WTC11 (cell line): ENCODE measurements at places on chromosomes 2 and 18. TPM values are rescaled to one million over a fixed set of nuclear protein-coding genes. Genes with fewer than 3 reads are reported as not detected.

DNA sequence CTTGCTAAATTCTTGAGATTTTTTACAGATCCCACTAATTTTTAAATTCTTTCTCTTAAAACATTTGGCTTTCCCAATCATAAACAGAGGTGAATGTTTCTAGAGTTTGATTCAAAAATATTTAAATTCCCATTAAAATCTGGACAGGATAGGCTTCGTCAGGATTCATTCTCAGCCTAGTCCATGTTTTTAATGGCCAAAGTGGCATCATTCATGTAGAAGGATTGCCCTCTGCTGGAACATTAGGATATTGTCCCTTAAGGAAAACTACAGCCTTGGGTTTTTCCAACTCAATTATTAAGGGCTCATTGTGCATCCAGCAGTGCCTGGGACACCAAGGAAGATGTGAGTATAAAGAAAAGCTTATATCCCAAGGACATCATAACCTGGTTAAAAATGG is 71.7 kb downstream of the TPGS2 start:
- no peak for DNase-seq
- H3K27ac ChIP-seq, result no peak overlapping the region
- H3K27me3 ChIP-seq, result no peaks in the 10 kb centered on the region
- no peaks in the 10 kb centered on the region for H3K36me3 ChIP-seq
- H3K4me3 ChIP-seq, result no peak overlapping the region
- H3K4me1 ChIP-seq, result peaks cover 8% of the 10 kb centered on the region

DNA sequence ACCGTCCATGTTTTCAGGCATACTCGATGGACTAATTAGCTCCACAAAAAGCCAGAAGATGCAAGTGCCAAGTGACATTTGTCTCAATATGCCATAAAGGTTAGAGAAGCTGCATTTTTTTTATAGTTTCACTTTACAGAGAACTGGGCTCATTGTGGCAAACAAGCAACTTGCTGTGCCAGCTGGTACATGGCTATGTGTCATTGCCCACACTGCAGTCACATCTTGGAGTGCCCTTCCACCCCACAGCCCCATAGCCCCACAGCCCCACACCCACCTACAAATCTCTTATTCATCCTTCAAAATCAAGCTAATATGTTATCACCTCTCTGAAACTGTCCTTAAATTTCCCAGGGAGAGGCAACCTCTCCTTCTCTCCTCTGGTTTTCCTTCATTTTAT is 451.9 kb downstream of the ARHGAP15 start:
- no peaks in the 10 kb centered on the region for H3K36me3 ChIP-seq
- DNase-seq, result no peak
- H3K27ac ChIP-seq, result no peak overlapping the region
- peaks cover 26% of the 10 kb centered on the region for H3K4me1 ChIP-seq
- H3K4me3 ChIP-seq, result no peak overlapping the region

DNA sequence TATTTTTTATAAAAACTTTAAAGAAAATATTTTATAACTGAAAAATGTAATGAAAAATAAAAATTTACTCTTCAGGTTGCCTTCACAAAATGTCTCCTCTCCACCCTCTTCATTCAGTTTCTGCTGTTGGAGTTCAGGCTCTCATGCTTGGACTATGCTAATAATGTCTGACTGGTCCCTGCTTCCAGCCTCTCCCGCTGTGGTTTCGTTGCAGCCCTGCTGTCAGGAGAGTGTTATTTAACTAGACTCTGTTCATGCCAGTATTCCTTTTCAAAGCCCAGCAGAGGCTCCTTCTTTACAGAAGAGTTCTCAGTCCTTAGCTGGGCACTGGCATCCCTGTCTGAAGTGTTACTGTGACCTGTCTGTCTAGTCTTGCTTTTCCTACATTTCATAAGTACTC is 40.4 kb downstream of the CLIP4 start:
- no peaks in the 10 kb centered on the region for H3K36me3 ChIP-seq
- H3K27ac ChIP-seq, result no peak overlapping the region
- no peak overlapping the region for H3K4me3 ChIP-seq
- H3K27me3 ChIP-seq, result no peaks in the 10 kb centered on the region
- H3K4me1 ChIP-seq, result peaks cover 10% of the 10 kb centered on the region

DNA sequence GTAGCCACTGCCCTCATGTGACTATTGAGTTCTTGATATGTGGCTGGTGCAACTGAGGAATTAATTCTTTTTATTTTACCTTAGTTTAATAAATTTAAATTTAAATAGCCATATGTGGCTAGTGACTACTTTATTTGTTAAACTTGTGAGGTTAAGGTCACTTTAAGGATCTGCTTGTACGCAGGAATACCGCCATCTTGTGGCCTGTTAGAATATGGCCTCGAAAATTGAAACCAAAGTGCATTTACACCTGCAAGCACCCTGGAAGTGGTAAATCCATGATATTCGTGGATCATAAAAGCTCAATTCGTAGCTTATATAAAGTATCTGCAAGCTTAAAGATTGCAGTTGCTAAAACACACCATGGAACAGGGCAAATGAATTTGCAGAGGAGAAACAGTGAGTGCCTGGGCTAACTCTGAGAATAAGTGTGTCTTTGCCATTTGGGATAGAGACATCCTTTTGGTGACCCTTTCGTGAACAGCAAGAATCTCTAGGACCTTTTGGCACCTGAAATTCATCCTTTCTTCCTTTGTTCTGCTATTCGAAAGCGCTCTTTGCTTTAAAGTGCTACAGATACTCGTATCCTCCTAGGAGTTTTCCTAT is 59.9 kb upstream of the REG3A start:
- H3K4me3 ChIP-seq, result no peak overlapping the region
- H3K27me3 ChIP-seq, result no peaks in the 10 kb centered on the region; the same call in 1 of the 2 replicates

GRCh38 chr2:9308186-9308955 is 101.8 kb downstream of the ASAP2 start:
- no peaks in the 10 kb centered on the region for H3K36me3 ChIP-seq
- DNase-seq, result no peak
- H3K4me3 ChIP-seq, result no peak overlapping the region

DNA sequence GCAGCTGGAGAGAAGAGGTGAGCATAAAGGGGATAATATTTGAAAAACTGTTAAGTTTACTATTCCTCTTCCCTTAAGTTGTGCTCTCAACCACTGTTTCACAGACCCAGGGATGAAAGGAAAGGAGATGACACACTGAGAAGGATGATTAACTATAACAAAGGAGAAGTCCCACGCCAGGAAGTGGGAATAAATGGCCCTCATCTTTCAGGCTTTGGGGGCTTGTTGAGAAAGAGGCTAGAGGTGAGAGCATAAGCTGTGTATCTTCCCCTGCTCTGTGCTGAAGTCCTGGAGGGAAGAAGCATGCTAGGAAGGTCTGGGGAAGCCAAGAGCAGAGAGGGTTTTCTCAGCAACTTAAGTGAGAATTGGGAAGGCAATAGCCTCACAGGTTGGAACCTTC is 399.1 kb upstream of the ATP5MC3 start:
- H3K27ac ChIP-seq, result no peak overlapping the region
- no peak overlapping the region for H3K4me3 ChIP-seq
- no peak for DNase-seq
- peaks cover 22% of the 10 kb centered on the region for H3K4me1 ChIP-seq
- no peaks in the 10 kb centered on the region for H3K27me3 ChIP-seq
- no peaks in the 10 kb centered on the region for H3K36me3 ChIP-seq

DNA sequence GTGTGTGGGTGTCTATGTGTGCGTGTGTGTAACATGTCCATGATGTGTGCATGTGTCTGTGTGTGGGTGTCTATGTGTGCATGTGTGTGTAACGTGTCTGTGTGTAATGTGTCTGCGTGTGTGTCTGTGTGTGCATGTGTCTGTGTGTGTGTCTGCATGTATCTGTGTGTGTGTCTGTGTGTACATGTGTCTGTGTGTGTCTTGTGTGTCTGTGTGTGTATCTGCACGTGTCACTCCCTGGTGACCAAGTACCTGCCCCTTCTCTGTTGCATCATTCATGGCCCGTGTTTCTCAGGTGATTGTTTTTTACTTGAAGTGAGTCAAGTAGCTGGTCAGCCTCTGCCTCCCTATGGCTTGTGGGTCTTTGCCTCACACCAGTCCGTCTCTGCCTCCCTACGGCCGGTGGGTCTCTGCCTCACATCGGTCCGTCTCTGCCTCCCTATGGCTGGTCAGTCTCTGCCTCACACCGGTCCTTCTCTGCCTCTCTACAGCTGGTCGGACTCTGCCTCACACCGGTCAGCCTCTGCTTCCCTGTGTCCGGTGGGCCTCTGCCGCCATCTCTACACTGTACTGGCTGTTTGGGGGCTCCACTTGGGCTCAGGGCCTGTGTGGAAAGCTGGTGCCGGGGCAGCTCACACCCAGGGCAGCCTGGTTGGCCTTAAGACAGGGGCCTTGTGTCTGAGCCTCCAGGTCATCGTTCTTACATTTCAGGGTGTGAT is 31.6 kb downstream of the KCNG2 start:
- no peak overlapping the region for H3K4me3 ChIP-seq
- no peaks in the 10 kb centered on the region; the same call in 1 of the 2 replicates for H3K36me3 ChIP-seq
- no peaks in the 10 kb centered on the region for H3K27me3 ChIP-seq
- H3K4me1 ChIP-seq, result no peaks in the 10 kb centered on the region
- no peak overlapping the region for H3K27ac ChIP-seq

- no peaks in the 10 kb centered on the region for H3K27me3 ChIP-seq
- H3K27ac ChIP-seq, result no peak overlapping the region
- peaks cover under 1% of the 10 kb centered on the region for H3K36me3 ChIP-seq
- H3K4me1 ChIP-seq, result no peaks in the 10 kb centered on the region
Observed at GRCh38 chr2:226891780-226892590, 56.1 kb downstream of the RHBDD1 start.

DNA sequence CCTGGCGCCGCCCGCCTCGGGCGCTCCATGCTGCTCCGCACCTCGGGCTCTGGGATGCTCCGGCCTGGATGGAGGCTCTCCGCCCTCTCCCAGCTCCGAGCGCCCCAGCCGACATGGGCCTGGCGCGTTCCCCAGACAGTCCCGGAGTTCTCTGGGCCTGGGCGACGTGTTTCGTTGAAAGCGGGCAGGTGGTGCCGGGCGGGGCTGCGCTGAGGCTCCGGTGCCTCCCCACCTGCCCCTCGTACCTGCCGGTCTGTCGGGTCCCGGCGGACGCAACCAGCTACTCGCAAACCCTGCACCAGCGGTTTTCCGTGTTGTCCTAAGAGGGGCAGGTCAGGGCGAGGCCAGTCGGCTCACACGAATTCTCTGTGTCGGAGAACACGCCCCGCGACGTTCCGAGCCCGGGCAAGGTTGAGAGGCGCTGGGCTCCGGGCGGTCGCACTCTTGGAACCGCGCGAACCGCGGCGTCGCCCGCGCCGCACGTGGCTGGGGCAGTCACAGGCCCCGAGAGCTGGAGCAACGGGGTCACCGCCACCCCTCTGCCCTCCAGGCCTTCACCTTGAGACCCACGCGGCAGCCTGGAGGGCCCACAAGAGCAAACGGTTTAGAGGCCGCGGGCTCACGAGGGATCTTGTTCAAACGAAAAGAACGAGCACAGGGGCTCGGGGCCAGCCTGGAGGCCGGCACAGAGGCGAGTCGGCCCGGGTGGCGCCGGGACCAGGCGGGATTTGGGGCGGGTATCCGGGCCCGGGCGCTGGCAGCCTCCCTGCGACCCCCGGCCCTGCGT is 4.2 kb upstream of the SIX2 start:
- H3K27me3 ChIP-seq, result peaks cover 89% of the 10 kb centered on the region
- H3K36me3 ChIP-seq, result no peaks in the 10 kb centered on the region
- peaks cover 30% of the 10 kb centered on the region for H3K4me1 ChIP-seq
- no peak overlapping the region for H3K27ac ChIP-seq

- peak within 1 kb of the TSS; percentile 77 for H3K4me3 ChIP-seq
- no peaks in the 10 kb centered on the region for H3K36me3 ChIP-seq
- peak; percentile 63 for DNase-seq
- peaks cover 27% of the 10 kb centered on the region for H3K4me1 ChIP-seq
- no peak within 1 kb of the TSS for H3K27ac ChIP-seq
- H3K27me3 ChIP-seq, result peaks cover 52% of the 10 kb centered on the region
Observed at GRCh38 chr2:159797543-159798375, at the start of gene CD302. CD302 (minus strand) TSS chr2:159798208; CDS start chr2:159798198, 10 bp downstream.

DCDC2C gene
- not detected in 3 replicates for total RNA-seq

UGT1A4 gene
- total RNA-seq, result 0.14 to 0.22 TPM in 2 of 3 replicates, not detected in the other

KYNU gene
- 0.18 to 0.85 TPM (median 0.21 TPM) in 3 replicates for total RNA-seq

RPS27A gene
- total RNA-seq, result 1,384 to 1,430 TPM (median 1,424 TPM) in 3 replicates

DYNC2LI1 gene
- 7.0 to 7.1 TPM (median 7.1 TPM) in 3 replicates for total RNA-seq
